ENCODE measurements at places on chromosomes 5 and 9.

GRCh38 chr5:106873568-106873967 lies 797.2 kb downstream of the EFNA5 start:
- DNase-seq = no peak

DNA sequence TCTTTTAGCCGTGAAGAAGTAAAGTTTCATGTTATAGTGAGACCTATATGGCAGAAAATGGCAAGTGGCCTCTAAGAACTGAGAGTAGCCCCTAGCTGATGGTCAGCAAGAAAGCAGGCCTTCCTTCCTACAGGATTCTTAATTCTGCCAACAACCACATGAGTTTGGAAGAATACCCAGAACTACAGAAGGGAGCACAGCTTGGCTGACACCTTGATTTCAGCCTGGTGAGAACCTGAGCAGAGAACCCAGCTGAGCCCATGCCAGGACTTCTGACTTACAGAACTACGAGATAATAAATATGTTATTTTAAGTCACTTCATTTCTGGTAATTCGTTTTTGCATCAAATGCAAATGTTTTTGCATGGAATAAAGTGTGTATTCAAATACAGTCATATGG lies 5.9 kb upstream of the FBXL17 start:
- DNase-seq = no peak

GRCh38 chr5:148414833-148415232 lies 31.1 kb downstream of the FBXO38 start:
- no peak for DNase-seq

DNA sequence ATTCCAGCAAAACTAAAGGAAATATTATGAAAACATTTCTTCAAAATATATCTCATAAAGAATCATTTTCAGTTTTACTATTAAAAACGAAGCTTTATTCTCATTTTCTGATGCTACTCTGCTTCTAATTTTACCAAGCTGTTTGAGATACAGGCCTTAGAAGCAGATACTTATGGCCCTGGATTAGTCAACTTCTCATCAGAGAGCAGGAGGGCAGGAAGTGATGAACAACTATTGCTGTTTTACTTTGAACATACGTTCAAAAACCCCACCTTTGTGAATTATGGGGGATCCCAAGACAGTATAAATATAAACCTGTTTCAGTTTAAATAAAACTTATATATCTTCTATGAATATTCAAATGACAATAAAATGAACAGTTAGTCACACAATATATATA lies 16.0 kb downstream of the MPDZ start:
- no peak for DNase-seq

DNA sequence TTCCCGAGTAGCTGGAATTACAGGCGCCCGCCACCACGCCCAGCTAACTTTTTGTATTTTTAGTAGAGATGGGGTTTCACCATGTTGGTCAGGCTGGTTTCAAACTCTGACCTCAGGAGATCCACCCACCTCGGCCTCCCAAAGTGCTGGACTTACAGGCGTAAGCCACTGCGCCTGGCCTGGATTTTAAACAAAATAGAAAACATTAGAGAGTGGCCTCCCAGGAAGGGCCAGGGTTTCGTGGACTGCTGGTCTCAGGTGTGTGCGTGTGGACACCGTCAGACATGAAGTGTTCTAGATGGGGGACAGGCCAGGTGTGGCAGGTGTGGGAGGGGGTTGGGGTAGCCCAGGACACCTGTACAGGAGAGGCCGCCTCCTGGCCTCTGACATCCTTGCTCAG lies 7.0 kb upstream of the GBGT1 start:
- DNase-seq = no peak

- DNase-seq = no peak
Observed at GRCh38 chr9:68678430-68678829, 26.6 kb upstream of the PIP5K1B start.

DNA sequence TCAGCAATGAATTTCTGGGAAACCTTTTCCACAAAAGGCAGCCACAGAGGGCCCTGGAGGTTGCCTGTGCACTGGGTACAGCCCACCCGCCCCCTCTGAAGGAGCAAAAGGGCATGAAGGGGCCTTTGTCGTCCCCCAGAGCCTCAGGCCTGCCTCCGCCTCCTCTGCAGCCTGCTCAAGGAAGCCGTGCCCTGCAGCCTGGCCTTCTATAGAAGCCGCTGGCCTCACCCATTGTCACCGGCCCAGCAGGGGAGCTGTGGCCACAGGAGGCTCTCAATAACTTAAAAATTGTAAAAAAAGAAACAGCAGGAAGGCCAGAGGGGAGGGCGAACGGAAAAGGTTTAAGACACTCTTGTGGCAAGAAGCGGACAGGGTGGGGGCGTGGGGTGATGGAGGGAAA lies 213.3 kb downstream of the IRX2 start:
- no peak for DNase-seq

DNA sequence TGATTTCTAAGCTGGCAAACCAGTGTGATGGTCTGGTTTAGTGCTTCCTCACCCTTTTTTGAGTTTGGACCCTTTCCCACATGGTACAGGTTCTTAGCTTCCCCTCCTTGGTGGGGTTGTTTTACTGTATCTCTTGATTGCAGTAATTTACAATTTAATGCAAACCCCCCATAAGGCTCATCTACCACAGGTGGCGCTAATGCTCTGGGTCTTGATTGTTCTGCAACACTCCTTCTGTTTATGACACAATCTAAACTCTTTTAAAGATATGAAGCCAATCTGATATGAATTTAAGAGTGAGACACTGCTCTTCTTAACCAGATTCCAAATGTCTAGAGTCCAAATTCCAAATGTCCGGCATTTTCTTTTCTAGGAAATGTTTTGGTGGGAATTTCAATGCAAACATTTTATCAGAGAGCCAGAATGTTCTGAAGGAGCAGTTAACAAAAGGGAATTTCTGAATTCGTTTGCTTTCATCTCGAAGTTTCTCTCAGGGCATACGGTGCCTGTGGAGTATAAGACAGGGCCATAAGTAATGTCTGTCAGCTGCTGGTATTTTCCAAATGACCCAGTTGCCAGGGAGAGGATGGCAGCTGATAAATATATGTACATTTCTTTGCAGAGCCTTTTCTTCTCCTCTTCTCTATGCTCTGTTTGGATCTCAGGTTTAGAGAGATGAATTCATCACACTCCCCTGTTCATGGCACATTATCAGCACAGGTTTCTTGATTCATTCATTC lies 246.8 kb downstream of the ARHGAP26 start:
- no peak for DNase-seq

- DNase-seq = no peak
Observed at GRCh38 chr9:129682381-129682780, 16.9 kb downstream of the PRRX2 start.

GRCh38 chr9:85302938-85303756 lies 438.6 kb downstream of the AGTPBP1 start:
- DNase-seq = no peak

Measured in omental fat pad (tissue), 4 donors.